ENCODE measurements at places on chromosomes 7 and 10. TPM values are rescaled to one million over a fixed set of nuclear protein-coding genes. Genes with fewer than 3 reads are reported as not detected.

The TFR2 gene
- total RNA-seq = 10.9 TPM

The ADCK2 gene
- 23.9 TPM for total RNA-seq

The AKR1C8 gene
- total RNA-seq = not detected

The EBLN1 gene
- not detected for total RNA-seq

The EGR2 gene
- 53.2 TPM for total RNA-seq

- no peaks in the 10 kb centered on the region for H3K36me3 ChIP-seq
- H3K27ac ChIP-seq = no peak overlapping the region
- H3K27me3 ChIP-seq = no peaks in the 10 kb centered on the region
- no peaks in the 10 kb centered on the region for H3K4me1 ChIP-seq
- no peak overlapping the region for H3K4me3 ChIP-seq
Observed at GRCh38 chr10:126598009-126598408, 72.5 kb downstream of the C10orf90 start.

DNA sequence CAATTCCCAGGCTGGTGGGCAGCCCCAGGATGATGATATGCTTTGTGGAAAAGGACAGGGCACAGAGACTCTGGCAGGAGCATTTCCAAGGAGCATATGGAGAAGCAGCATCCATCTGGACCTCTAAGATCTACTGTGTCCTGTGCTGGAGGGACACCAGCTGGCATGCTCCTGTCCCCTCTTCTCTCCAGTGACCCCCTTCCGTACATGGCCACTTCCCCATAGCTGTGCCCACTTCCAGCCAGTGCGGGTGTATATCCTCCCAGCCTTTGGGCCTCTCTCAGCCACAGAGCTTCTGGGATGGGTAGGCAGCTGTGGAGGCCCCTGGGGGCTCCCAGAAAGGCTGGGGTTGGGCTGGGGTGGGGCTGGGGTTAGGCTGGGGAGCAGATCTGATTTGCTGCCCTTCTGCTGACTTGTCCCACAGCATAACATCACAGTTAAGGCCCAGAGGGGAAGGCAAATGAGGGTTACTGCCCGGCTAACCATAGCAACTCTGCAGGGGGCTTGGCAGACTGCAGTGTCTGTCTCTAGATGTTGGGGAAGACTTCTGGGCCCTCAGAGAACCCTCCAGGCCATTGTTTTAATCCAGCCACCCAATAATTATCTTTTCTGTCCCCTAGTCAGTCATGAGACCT, 6.3 kb downstream of the NPFFR1 start:
- peaks cover 19% of the 10 kb centered on the region for H3K27me3 ChIP-seq
- peaks cover 7% of the 10 kb centered on the region for H3K4me1 ChIP-seq
- no peak for DNase-seq
- no peak overlapping the region for H3K4me3 ChIP-seq
- no peak overlapping the region for H3K27ac ChIP-seq

DNA sequence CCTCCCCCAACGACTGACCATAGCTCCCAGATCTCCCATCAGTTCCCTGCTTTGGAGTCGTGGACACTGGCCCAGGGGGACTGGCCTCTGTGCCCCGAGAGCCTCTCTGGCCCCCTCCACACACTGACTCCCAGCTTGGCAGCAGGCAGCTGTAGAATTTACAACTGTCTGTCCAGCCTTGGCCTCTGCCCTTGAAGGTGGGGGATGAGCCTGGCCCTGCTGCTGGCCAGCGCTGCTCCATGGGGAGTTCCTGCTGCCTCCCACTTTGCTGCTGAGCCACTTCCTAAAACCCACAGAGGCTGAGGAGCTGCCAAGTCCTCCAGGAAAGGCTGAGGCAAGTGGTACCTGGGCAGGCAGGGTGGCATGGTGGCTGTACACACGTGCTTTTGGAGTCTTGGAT, 147.1 kb downstream of the WDR11 start:
- no peak overlapping the region for H3K4me3 ChIP-seq
- H3K27ac ChIP-seq = no peak overlapping the region
- DNase-seq = no peak

- no peaks in the 10 kb centered on the region for H3K36me3 ChIP-seq
- peaks cover 50% of the 10 kb centered on the region for H3K27me3 ChIP-seq
- no peak overlapping the region for H3K4me3 ChIP-seq
- H3K4me1 ChIP-seq = peaks cover 5% of the 10 kb centered on the region
- no peak overlapping the region for H3K27ac ChIP-seq
- no peak for DNase-seq
Observed at GRCh38 chr10:52316001-52316400, 1.9 kb downstream of the DKK1 start.

- no peaks in the 10 kb centered on the region for H3K27me3 ChIP-seq
- DNase-seq = no peak
- no peaks in the 10 kb centered on the region for H3K4me1 ChIP-seq
- H3K4me3 ChIP-seq = no peak overlapping the region
- no peaks in the 10 kb centered on the region for H3K36me3 ChIP-seq
- no peak overlapping the region for H3K27ac ChIP-seq
Observed at GRCh38 chr7:149761307-149761706, 12.1 kb downstream of the ZNF467 start.

- H3K27me3 ChIP-seq = peaks cover 46% of the 10 kb centered on the region
- no peak overlapping the region for H3K27ac ChIP-seq
- no peak for DNase-seq
- H3K4me1 ChIP-seq = no peaks in the 10 kb centered on the region
Observed at GRCh38 chr10:117226813-117227451, 14.0 kb upstream of the SLC18A2 start.

- no peak for DNase-seq
- H3K27me3 ChIP-seq = no peaks in the 10 kb centered on the region
- H3K27ac ChIP-seq = no peak overlapping the region
- H3K36me3 ChIP-seq = peaks cover 4% of the 10 kb centered on the region
- H3K4me1 ChIP-seq = no peaks in the 10 kb centered on the region
Observed at GRCh38 chr10:113272511-113272910, 280.3 kb upstream of the HABP2 start.

Data from activated naive CD8-positive, alpha-beta T cell treated with anti-CD3 and anti-CD28 coated beads for 36 hours (primary cell).